ENCODE measurements at places on chromosomes 12 and 14. TPM values are rescaled to one million over a fixed set of nuclear protein-coding genes. Genes with fewer than 3 reads are reported as not detected.

DNA sequence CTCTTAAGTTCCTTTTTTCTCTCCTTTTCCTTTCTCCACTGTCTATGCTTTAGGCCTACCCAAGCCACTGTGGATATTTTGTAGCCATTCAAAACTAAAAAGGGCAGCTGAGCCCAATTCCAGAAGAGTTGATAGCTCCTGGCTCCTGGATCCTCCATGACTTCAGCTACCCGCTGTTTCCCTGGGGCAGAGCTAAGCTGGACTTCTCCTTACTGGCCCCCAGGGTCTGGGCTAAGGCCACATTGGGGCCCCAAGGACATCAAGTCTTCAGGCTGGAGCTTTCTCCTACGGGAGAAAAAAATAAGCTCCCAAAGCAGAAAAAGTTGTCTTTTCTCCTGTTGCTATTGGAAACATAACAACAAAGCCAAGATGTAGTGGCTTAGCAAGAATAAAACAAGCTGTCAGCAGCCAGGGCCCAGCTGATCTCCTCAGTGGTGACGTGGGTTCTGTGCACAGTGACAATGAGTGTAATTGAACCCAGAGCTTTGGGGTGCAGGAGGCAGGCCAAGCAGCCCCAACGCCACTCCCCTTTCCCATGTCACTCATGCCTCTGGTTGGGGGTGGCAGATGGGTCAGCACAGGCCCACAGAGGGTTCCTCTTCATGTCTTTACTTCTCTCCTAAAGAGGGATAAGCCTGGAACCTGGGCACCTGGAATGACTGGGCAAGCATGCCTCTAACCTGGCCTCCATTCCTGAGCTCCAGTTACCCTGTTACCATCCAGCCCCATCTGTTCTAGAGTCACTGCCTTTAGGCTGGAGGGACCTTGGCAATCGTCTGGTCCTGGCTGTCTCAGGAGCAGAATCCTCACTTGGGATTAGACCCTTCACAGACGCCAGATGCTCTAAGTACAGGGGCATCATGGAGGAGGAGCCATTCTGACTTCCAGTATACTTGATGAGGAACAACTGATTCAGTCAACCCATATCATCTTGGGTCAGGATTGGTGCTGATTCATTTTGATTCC, 171.2 kb downstream of the ZFP36L1 start:
- peak; percentile 47 for DNase-seq

GRCh38 chr12:117255386-117255785, 65.1 kb upstream of the FBXO21 start:
- DNase-seq: no peak

DNA sequence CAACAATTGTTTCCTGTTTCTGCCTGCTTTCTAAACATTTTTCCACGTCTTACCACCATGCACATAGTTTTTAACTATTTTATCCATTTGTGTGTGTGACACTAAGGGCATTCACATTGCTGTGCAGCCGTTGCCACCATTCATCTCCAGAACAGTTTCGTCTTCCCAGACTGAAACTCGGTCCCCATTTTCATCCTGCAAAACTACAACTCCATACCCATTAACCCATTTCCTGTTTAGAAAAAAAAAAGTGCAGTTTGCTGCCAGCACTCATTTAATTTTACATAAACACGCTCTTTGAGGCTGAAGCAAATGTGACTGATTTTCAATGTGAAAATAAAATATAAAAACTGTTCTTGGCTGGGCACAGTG, 15.5 kb downstream of the UBC start:
- DNase-seq: no peak

GRCh38 chr12:89497467-89497866, 27.1 kb downstream of the GALNT4 start:
- DNase-seq: peak; percentile 28

DNA sequence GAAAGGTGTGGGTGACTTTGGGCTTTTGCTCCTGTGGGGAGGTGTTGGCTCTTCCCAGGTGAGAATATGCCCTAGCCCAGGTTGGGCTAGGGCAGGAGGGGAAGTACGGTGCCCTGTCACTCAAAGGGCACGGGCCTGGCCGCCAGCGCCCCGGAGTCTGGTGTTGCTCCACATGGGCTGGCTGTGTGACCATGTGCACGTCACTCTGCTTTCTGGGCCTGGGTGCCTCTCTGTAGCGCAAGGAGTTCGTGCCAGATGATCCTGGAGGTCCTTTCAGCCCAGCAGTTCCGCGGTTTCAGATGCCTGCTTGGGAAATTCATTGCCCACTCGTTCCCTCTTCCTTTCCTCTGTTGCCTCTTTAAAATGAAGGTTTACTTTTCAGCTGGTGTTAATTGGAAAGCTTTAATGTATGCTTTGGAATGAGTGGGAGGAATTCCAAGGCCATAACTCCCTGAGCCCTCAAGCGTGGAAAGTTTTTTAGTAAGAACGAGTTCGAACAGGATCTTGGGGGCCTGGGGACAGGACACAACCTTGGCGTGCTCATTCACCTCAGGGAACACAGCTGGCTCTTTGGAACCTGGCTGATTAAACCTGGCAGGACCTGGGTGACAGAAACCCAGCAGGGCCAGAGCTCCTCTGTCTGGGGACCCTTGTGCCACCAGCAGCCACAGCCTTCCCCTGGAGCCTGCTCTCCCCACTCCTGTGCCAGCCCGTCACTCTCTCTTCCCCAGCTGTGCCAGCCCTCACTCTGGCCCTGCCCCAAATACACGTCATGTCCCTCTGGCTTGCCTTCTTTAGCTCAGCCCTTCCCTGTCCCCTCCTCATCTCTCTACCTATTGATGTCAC, 42.8 kb downstream of the TSPAN9 start:
- DNase-seq: no peak

DNA sequence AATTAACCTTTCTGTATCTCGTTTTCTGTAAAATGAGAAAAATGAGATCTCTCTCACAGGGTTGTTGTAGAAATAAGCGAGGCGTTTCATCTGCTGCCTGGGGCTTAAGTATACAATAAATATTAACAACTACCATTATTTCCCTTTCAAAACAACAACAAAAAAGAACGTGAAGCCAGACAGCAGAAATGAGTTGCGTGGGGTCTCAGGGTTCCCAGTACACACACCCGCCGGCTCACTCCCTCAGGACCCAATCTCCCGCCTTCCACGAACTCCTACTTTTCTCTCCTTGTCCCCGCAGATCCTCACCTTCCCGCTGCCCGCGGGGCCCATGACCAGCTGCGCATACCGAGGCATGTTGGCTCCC, 227 bp downstream of the GPN3 start:
- DNase-seq: no peak

GRCh38 chr14:20262642-20263128, 23.6 kb downstream of the OR11H4 start:
- DNase-seq: peak; percentile 47

GRCh38 chr12:26467351-26467750, 272.0 kb downstream of the SSPN start:
- DNase-seq: no peak

DNA sequence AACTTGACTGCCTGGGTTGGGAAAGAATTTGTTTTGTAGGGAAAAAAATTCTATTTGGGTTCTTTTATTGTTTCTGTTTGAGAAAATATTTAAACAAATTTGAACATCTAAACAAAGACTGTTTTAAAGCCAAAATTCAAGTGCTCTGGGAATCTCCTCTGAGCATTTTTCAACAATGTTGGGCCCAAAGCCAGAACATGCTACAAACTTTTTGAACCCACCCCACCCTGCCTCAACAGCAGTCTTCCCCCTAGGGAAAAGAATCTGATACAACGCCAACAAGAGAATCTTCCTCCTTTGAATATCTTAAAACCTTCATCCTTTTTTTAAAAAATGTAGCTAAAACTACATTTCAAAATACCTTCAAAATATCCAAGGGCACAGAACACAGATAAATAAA, 20.4 kb upstream of the NID2 start:
- no peak for DNase-seq

- DNase-seq: peak; percentile 61
Observed at GRCh38 chr12:5965950-5966383, 20.9 kb upstream of the ANO2 start.

DNA sequence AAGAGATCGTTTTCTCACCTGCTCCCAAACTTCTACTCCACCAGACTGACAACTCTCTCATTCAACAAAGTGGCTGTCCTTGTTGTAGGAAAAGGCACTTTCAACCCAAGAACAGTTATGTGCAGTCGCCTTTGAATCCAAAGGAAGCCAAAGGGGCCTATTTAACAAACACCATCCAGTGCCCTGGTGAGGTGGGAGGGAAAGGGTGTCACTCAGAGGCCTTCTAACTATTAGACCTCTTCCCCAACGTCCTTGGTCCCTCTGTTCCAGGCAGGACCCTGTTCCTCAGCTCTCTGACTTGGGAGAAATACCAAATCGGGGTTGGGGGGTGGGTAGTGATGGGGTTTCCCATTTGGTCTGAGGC, 3.2 kb downstream of the SIX4 start:
- no peak for DNase-seq

DNA sequence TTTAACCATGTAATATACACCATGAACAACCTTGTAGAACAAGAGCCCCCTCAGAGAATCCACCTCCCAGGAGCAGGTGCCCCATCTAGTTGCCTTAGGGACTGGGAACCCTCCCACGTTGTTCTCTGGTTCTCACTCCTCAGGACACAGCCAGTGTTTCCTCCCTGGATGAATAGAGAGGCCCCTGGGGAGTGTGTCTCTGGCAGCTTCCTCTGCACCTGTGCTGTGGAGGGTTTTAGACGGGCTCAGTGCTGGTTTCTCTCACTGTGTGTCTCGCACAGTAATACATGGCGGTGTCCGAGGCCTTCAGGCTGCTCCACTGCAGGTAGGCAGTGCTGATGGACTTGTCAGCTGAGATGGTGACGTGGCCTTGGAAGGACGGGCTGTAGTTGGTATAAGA, 581.3 kb downstream of the TMEM121 start:
- DNase-seq: no peak

- DNase-seq: no peak
Observed at GRCh38 chr12:122724641-122725243, 5.9 kb downstream of the HCAR1 start.

- DNase-seq: no peak
Observed at GRCh38 chr14:47442211-47442610, 233.2 kb downstream of the MDGA2 start.

GRCh38 chr12:110619534-110619953, 5.6 kb downstream of the TCTN1 start:
- DNase-seq: peak; percentile 32

Gene CCDC88C
- 13.7 TPM for total RNA-seq

Gene TAS2R31
- 1.1 TPM for total RNA-seq

Gene PIANP
- not detected for total RNA-seq

Gene TRAF3
- total RNA-seq: 8.5 TPM

Gene BBS10
- total RNA-seq: 10.7 TPM

Gene ZDHHC22
- total RNA-seq: under 0.01 TPM

All from lung microvascular endothelial cell (primary cell).